Pancreas (tissue), 10 donors: ENCODE measurements at places on chromosomes 7 and 10. TPM values are rescaled to one million over a fixed set of nuclear protein-coding genes. Genes with fewer than 3 reads are reported as not detected.

DNA sequence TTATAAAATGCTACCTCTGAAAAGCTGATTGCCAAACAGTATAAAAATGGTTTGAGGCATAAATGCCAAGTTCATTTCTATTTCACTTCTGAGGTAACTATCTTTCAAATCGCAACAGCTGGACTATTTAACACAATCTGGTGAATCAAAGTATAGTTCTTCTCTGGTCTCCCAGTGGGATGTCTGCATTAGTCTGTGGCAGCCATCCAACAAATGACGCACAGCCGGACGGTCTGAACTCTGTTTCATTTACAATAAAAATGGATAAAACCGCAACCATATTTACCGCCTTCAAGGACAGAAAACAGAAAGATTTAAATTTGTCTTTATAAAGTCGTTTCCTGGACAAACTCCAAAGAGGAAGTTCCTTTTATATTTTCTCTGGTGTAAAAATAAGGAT is 41.9 kb downstream of the ENO4 start:
- no peak overlapping the region for H3K27ac ChIP-seq
- no peak overlapping the region for H3K4me3 ChIP-seq
- no peak for DNase-seq
- no peaks in the 10 kb centered on the region for H3K4me1 ChIP-seq

DNA sequence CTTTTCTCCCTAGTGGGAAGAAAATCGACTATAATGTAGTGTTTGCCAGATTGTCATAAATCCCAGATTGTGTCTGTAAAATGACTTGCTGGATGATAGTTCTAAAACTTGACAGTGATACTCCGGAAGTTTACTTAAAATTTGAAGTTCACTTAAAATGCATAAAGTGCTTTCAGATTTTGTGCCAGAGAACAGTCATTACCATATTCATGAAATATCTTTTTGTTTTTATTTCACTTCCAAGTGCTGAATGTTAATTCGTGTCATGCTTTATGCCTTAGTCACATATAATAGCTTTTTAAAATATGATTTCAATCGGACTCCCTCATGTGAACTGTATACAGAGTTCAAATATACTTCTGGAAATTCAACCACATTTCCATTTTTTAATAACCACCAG is 30.4 kb downstream of the PRPF18 start:
- H3K27ac ChIP-seq, result no peak overlapping the region
- no peaks in the 10 kb centered on the region for H3K4me1 ChIP-seq
- H3K4me3 ChIP-seq, result no peak overlapping the region
- no peaks in the 10 kb centered on the region for H3K27me3 ChIP-seq

DNA sequence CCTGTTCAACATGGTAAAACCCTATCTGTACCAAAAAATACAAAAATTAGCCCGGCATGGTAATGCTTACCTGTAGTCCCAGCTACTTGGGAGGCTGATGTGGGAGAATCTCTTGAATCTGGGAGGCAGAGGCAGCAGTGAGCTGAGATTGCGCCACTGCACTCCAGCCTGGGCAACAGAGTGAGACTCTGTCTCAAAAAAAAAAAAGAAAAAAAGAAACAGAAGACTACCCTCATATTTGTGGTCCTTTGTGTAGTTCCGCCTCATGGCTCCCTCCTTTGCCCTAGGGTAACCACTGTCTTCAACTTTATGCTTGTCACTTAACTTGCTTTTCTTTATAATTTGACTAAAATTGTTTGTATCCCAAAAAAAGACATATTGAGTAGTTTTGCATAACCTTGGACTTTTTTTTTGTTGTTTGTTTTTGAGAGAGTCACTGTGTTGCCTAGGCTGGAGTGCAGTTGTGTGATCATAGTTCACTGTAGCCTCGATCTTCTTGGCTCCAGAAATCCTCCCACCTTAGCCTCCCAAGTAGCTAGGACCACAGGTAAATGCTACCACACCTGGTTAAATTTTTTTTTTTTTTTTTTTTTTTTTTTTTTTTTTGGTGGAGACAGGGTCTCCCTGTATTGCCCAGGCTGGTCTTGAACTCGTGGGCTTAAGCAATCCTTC is 3.7 kb downstream of the ZNF487 start:
- H3K4me1 ChIP-seq, result no peaks in the 10 kb centered on the region
- H3K36me3 ChIP-seq, result no peaks in the 10 kb centered on the region
- H3K4me3 ChIP-seq, result no peak overlapping the region
- H3K27me3 ChIP-seq, result no peaks in the 10 kb centered on the region
- DNase-seq, result no peak

GRCh38 chr10:124162774-124163354 is 69.5 kb upstream of the CHST15 start:
- H3K4me1 ChIP-seq, result no peaks in the 10 kb centered on the region
- H3K36me3 ChIP-seq, result no peaks in the 10 kb centered on the region
- no peak for DNase-seq

DNA sequence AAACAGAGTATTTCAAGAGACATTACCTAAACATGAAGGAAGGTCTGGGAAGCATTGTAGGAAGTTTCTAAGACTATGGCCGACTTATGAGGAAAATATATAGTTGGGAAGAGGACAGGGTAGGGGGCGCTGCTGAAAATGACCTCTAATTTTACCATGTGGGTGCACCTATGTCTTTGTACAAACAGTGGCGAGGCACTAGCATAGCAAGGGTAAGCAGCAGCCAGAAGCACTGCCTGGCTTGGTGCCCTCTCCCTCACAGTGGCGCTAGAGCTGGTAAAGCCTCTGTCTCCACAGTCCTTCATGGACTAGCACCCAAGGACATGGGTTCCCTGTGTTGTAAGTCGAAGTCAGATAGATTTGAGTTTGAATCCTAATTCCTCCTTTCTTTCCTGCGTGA is 461.2 kb downstream of the INHBA start:
- H3K27me3 ChIP-seq, result no peaks in the 10 kb centered on the region
- H3K4me3 ChIP-seq, result no peak overlapping the region
- no peak for DNase-seq
- H3K27ac ChIP-seq, result no peak overlapping the region
- no peaks in the 10 kb centered on the region for H3K36me3 ChIP-seq

- H3K36me3 ChIP-seq, result no peaks in the 10 kb centered on the region
- DNase-seq, result no peak
- peaks cover 58% of the 10 kb centered on the region for H3K27me3 ChIP-seq
- peaks cover 30% of the 10 kb centered on the region for H3K4me1 ChIP-seq
- no peak overlapping the region for H3K4me3 ChIP-seq
- no peak overlapping the region for H3K27ac ChIP-seq
Measured at GRCh38 chr10:123150986-123151736, 3.0 kb upstream of the BUB3 start.

GRCh38 chr7:73626814-73627213 is 2.5 kb upstream of the MLXIPL start:
- no peak overlapping the region for H3K27ac ChIP-seq
- peak; percentile 20 for DNase-seq
- H3K4me1 ChIP-seq, result no peaks in the 10 kb centered on the region
- no peaks in the 10 kb centered on the region for H3K36me3 ChIP-seq

- H3K4me3 ChIP-seq, result no peak overlapping the region
- H3K36me3 ChIP-seq, result no peaks in the 10 kb centered on the region
- DNase-seq, result no peak
- H3K4me1 ChIP-seq, result no peaks in the 10 kb centered on the region
Measured at GRCh38 chr10:29252811-29253689, 35.8 kb upstream of the LYZL1 start.

DNA sequence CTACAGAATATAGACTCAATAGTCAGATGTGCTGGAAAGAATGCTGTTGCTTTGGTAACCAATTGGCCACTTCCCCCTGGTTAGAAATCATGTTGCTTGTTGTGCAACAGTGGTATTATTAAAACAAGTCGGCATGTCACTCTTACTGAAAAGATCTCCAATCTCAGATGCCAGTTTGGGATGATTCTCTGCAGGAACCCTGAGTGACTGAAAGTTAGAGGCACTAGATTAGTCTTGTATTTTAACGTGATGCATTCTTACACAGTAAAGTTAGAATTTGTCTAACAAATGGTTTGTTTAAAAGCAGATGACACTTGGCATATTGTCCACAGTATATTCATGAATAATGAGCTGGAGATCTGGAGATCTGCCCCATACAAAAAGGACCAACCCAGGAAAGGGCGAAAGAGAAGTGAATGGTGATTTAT is 287.6 kb downstream of the TWIST1 start:
- no peaks in the 10 kb centered on the region for H3K27me3 ChIP-seq
- H3K27ac ChIP-seq, result no peak overlapping the region
- H3K4me1 ChIP-seq, result no peaks in the 10 kb centered on the region
- no peaks in the 10 kb centered on the region for H3K36me3 ChIP-seq

- H3K36me3 ChIP-seq, result no peaks in the 10 kb centered on the region
- H3K4me1 ChIP-seq, result no peaks in the 10 kb centered on the region
- no peak for DNase-seq
- H3K4me3 ChIP-seq, result no peak overlapping the region
- H3K27ac ChIP-seq, result no peak overlapping the region
- no peaks in the 10 kb centered on the region for H3K27me3 ChIP-seq
Measured at GRCh38 chr10:81027706-81028105, 490.0 kb downstream of the SH2D4B start.

- no peak overlapping the region for H3K4me3 ChIP-seq
- no peaks in the 10 kb centered on the region for H3K36me3 ChIP-seq
- peak; percentile 80 for DNase-seq
- no peak overlapping the region for H3K27ac ChIP-seq
- H3K4me1 ChIP-seq, result peaks cover 6% of the 10 kb centered on the region
Measured at GRCh38 chr7:41955893-41956675, 253.2 kb upstream of the INHBA start.

DNA sequence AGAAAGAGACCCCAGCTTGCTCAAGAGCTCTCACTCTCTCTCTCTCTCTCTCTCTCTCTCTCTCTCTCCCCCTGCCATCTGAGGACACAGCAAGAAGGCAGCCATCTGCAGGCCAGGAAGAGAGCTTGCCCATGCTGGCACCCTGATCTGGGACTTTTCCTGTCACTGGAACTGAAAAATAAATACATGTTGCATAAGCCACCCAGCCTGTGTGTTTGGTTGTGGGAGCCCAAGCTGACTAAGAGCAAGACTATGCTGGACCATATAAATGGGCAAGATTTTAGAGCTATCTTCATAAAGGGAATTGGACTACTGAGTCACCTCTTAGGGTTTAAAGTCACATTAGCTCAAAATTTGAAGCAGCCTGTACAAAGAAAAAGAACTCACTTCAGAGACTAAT is 98.6 kb downstream of the SLC16A9 start:
- no peaks in the 10 kb centered on the region for H3K4me1 ChIP-seq
- DNase-seq, result no peak
- H3K27me3 ChIP-seq, result no peaks in the 10 kb centered on the region
- H3K36me3 ChIP-seq, result no peaks in the 10 kb centered on the region

DNA sequence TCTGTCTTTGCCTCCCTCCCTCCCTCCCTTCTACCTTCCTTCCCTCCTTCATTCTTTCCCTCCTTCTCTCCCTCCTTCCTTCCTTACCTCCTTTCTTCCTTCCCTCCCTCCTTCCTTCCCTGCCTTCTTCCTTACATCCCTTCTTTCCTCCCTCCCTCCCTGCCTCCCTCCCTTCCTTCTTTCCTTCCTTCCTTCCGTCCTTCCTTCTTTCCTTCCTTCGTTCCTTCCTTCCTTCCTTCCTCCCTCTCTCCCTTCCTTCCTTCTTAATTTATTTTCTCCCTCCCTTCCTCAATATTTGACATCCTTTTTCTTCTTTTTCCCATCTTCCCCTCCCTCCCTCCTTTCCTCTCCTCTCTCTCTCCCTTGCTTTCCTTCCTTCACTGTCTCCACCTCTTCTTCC is 301.8 kb downstream of the GATA3 start:
- DNase-seq, result no peak
- H3K4me1 ChIP-seq, result no peaks in the 10 kb centered on the region
- H3K4me3 ChIP-seq, result no peak overlapping the region
- H3K27me3 ChIP-seq, result no peaks in the 10 kb centered on the region

- no peaks in the 10 kb centered on the region for H3K27me3 ChIP-seq
- H3K36me3 ChIP-seq, result peaks cover 13% of the 10 kb centered on the region
- no peak overlapping the region for H3K27ac ChIP-seq
Measured at GRCh38 chr10:6220418-6221191, 17.9 kb downstream of the PFKFB3 start.

DNA sequence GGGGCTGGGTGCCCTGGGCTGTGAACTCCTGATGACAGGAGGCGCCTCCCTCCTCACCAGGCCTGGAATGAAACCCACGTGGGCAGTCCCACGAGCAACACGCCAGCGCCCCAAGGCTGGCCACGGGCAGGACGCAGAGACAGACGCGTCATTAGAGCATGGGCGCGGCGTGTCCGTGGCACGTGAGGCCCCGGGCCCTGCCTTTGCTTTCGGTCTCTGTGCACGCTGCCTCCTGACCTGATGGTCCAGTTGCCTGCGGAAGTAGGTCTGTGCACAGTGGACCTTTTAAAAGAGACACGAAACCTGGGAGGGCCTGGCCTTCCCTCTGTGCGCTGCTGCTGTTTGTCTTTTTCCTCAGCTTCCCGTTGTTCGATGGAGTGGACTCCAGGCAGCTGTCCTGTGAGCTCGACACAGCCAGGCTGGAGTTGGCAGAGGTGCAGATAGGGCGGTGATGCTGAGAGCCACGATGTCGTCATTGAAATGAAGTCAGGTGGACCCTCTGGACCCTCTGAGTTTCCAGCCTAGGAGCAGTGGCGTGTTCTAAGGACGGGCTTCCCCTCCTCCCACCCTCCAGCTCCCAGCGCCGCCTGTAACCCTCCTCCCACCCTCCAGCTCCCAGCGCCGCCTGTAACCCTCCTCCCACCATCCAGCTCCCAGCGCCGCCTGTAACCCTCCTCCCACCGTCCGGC is 40.1 kb upstream of the CFAP46 start:
- peak; percentile 44 for DNase-seq
- no peak overlapping the region for H3K4me3 ChIP-seq
- H3K27me3 ChIP-seq, result no peaks in the 10 kb centered on the region

GRCh38 chr7:108226816-108227299 is 96.7 kb upstream of the LAMB4 start:
- DNase-seq, result no peak
- H3K4me1 ChIP-seq, result no peaks in the 10 kb centered on the region
- H3K27me3 ChIP-seq, result no peaks in the 10 kb centered on the region
- no peak overlapping the region for H3K27ac ChIP-seq

GRCh38 chr7:50068850-50069551 is 24.0 kb downstream of the ZPBP start:
- no peaks in the 10 kb centered on the region for H3K4me1 ChIP-seq
- no peaks in the 10 kb centered on the region for H3K27me3 ChIP-seq
- H3K4me3 ChIP-seq, result peak overlapping the region; percentile 22
- peak overlapping the region; percentile 35 for H3K27ac ChIP-seq
- peak; percentile 34 for DNase-seq

- no peak overlapping the region for H3K27ac ChIP-seq
- no peak overlapping the region for H3K4me3 ChIP-seq
- H3K36me3 ChIP-seq, result no peaks in the 10 kb centered on the region
- no peaks in the 10 kb centered on the region for H3K27me3 ChIP-seq
- DNase-seq, result no peak
Measured at GRCh38 chr7:155954550-155955366, 142.5 kb upstream of the SHH start.

Gene CREM
- 12.0 TPM for total RNA-seq

Gene TRIM74
- 1.4 TPM for total RNA-seq

Gene TRIM50
- total RNA-seq, result 7.9 TPM

Gene ASIC3
- 0.74 TPM for total RNA-seq

Gene AGMO
- total RNA-seq, result not detected

Gene STEAP1B
- total RNA-seq, result not detected

Gene TMEM229A
- not detected for total RNA-seq

Gene NOLC1
- 29.9 TPM for total RNA-seq

Gene ELN
- total RNA-seq, result 84.2 TPM
